Hematopoietic multipotent progenitor cell treated with erythropoietin and hydrocortisone succinate and interleukin-3 and kit ligand, for 4 days (in vitro differentiated cells): ENCODE measurements at places on chromosomes 5 and 9.

DNA sequence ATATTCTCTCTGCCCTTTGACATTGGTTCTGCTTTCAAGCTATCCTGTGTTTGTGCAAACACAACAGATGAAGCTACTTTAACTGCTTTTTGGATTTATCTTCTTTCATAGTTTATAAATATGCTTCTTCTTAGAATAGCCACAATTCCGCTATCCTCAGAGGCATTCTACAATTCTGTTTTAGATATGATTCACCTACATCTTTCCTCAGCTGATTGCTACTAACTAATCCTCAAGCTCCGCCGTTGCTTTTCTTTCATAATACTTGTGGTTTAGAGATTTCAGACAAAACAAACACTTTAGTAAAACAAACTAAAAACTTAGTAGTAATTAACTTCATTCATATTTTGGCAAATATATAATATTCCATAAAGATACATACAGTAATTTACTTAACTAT is 52.5 kb downstream of the ECPAS start:
- peak; percentile 22 for DNase-seq

DNA sequence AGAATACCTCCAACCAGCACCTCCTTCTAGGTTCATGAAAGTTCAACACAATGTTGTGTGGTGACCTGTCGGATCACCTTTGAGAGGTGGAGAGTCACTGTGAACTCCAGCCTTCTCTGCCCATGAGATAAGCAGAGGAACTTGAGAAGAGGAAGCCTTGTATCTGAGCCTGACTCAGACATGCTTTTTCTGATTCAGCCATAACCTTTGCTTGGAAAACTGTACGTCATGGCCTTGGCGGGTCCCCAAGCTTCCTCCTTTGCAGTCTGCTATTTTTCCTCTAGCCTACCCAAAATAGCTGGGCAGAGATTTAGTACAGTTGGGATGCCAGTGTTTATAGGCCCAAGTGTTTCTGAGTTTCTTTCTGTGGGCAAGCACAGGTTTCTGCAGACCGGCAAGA is 274.7 kb downstream of the CETN3 start:
- no peak for DNase-seq

DNA sequence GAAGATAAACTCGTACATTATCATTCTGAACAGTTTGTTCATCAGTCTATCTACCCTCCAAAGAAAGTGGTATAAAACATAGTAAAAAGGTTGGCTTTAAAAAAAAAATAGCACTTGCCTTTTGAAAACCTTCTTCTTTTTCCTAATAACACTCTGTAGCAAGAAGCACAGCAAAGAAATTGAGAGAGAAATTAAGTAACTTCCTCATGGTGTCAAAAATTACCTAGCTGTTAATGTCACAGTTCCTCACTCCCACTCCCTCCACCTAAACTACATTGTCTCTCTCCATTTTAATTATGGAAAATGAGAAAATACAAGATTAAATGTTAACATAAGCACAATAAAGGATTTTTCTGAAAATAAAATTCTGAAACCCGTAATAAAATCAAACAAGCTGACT is 72.2 kb downstream of the CERT1 start:
- DNase-seq = peak; percentile 24

- no peak for DNase-seq
Measured at GRCh38 chr5:117769877-117770276, 1195.3 kb upstream of the SEMA6A start.

GRCh38 chr5:61328791-61329549 is 3.1 kb upstream of the ZSWIM6 start:
- no peak for DNase-seq

GRCh38 chr9:32579706-32580331 is 6.9 kb upstream of the NDUFB6 start:
- DNase-seq = peak; percentile 80

DNA sequence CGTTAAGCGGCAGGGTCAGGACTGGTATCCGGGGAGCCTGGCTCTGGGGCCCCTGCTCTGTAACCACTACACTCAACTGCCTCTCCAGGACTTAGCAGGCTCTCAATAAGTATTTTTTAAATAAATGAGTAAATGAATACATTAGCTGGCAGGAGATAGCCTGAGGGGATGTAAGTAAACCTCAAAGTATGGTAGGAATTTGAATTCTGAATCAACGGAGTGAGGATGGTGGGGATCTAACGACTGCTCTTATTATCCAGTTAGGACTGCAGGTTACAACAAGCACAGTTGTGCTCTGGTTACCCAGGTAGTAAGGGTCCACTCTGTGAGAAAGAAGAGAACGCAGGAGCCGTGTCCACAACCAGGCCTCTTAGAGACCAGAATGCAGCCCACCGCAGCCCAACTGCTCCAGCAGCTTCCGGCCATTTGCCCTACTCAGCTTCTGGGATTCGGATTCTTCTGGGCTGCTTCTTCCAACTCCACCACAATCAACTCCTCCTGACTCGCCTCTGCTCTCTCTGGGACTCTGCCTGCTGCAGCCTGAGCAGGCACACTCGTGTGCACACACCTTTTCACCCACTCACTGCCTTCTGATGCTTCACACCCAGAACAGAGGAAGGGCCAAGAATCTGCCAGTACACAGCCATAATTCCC is 52.6 kb downstream of the MED27 start:
- no peak for DNase-seq

DNA sequence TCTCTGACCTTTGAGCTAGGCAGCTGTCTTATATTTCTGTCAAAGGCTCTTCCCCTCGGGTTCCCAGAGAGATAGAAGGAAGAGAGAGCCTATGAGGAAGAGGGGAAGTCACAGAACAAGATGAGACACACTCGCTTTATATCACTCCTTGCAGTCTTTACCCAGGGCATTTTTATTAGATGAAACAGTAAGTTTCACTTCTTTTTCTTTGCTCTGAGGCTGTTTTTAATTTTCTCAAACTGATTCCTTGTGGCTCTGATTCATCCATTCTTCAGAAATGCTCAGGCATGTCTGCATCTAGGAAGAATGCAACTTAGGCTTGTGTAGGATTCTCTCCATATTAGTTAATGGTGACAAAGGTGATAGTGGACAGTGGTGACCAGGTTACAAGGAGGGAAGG is 132.9 kb upstream of the CHD1 start:
- no peak for DNase-seq

DNA sequence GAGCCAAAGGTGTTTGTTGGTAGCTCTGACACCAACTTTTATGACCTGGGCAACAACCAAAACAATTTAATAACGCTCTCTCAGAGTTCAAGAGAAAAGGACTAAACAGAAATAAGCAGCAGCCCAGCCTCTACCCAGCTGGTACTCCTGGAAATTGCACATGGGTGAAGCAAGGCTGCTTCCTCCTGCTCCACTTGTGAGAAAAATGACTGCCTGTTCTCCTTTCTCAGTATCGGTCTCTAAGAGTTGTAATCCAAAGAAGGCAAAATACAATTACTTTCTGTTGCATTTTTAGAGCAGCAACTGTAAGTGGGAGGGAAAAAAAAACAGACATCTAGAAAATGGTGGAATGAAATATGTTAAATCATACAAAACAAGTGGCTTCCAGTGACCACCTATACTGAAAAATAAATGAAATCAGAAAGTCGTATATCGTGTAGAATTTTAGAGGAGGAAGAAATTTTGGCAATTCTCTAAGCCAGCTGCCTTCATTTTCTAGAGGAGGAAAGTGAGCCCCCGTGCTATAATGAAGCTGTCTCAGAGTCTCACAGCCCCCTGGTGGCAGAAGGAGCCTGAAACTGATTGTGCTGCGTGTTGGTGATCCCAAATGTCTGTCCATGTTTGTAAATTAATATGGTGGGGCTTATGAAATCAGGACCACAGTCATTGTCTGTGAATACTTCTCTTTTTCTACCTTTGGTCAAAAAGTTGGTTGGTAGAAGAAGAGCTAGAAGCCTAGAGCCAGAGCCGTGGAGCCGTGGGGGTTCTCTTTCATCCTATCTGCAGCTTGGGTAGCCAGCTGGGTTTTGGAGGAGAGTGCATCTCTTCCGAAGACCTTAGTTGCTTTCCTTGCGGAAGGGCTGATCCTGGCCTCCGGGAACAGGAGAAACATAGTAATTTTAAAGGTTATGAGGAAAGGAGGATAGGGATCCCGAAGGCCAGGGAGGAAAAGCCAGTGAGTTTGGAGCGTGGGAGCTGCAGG is 139.9 kb downstream of the PIP5K1B start:
- DNase-seq = peak; percentile 82

DNA sequence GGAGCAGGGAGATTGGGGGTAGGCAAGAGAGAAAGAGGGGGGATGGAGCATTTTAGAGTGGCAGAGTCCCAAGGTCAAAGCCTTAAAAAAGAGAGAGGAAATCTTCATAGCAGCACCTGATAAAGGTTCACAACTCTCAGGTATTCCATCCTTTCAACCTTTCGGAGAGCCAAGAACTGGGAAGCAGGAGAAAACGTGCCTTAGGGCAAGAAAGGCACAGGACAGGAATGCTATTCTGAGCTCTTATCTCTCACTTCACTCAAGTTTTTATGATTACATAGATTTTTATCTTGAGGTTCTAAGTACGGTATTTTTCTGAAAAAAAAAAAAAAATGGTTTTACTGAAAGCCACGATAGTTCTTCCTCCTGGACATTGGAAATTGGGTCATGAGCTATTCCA is 34.5 kb upstream of the SMAD5 start:
- no peak for DNase-seq

DNA sequence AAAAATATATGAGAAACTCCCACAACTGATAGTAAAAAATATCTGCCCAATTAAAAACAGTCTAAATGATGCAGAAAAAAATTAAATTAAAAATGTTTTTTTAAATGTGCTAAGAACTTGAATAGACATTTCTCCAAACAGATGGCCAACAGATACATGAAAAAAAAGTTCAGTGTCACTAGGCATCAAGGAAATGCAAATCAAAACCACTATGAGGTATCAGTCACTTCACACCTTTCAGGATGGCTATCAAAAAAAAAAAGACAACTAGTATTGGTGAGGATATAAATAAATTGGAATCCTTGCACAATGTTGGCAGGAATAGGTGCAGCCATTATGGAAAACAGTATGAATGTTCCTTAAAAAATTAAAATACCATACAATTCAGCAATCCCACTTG is 16.6 kb downstream of the ZNF131 start:
- DNase-seq = no peak

GRCh38 chr5:132102101-132102701 is 28.6 kb downstream of the CSF2 start:
- no peak for DNase-seq

- no peak for DNase-seq
Measured at GRCh38 chr5:176670449-176670848, 23.2 kb downstream of the TSPAN17 start.

- no peak for DNase-seq
Measured at GRCh38 chr9:122948313-122948712, 7.5 kb downstream of the RABGAP1 start.

DNA sequence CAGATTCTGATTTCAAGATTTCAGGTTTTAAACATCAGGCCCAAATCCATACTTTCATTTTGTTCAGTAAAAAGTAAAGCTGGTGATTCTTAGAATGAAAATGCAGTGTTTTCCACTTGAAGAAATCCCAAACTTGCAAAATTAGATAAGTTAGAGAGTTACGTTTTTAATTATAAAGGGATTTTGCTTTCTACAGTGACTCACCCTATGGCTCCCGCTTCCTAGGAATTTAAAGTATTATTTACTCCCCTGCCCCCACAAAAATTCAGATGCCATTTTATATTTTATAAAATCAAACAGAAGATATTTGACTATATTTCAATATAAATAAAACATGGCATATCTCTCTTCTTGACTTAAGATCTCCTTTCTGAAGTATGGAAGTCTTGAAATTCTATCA is 402.9 kb downstream of the ZSWIM6 start:
- DNase-seq = no peak

- DNase-seq = no peak
Measured at GRCh38 chr9:77843076-77843870, 188.3 kb downstream of the GNAQ start.

DNA sequence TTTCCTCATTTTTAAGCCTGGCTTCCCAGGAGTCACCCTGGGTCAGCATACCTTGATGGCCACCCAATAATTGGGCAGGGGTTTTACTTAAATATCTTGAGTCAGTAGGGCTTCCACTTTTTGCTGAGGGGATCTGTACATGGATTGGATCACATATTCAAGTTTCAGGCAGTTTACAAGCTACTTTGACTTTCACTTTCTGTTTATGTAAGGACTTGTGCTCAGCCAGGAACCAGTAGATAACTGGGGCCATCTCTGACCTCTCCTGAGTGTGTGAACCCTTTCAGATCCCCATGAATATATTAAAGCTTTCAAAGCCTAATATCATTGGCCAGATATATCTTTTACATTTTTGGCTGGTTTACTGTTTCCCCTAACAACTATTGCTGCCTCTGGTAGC is 45.1 kb downstream of the SLCO6A1 start:
- DNase-seq = no peak

GRCh38 chr5:66704790-66705425 is 108.7 kb downstream of the MAST4 start:
- peak; percentile 53 for DNase-seq

- peak; percentile 13 for DNase-seq
Measured at GRCh38 chr5:109739741-109740728, 50.3 kb downstream of the MAN2A1 start.

- DNase-seq = peak; percentile 73
Measured at GRCh38 chr9:126516936-126517832, 96.5 kb upstream of the LMX1B start.

- no peak for DNase-seq
Measured at GRCh38 chr5:135304352-135305221, 94.4 kb downstream of the MACROH2A1 start.

DNA sequence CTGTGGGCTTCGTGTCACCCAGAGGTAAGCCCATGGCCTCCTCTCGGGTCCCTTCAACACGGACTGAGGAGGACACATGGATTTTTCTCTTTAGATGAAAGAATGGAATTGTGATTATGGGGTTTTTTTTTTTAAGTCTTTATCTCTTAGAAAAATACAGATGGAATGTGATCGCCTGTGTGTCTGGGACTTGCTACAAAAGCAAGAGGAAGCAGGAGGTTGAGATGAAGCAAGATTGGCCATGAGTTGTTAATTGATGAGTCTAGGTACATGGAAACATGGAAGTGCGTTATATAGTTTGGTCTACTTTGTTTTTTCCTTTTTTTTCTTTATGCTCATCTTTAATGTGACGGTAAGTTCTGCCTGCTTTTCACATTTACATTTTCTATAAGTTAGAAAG is 14.6 kb downstream of the USP20 start:
- no peak for DNase-seq

GRCh38 chr5:152185547-152186245 is 219.4 kb downstream of the NMUR2 start:
- DNase-seq = no peak

DNA sequence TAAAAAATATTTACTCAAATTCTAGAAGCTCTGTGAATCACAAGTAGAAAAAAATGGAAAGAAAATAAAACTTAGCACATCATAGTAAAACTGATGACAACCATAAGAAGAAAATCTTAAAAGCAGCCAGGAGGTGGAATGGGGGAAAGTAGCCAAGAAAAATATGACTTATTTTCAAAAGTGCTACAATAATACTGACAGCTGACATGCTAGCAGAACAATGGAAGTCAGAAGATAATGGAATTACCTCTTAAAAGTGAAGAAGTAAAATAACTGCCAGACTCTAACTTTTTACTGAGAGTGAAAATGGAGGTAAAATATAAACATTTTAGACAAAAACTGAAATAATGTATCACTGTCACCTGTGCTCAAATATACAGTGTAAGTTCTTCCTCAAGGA is 532.2 kb upstream of the SGCD start:
- peak; percentile 9 for DNase-seq

- DNase-seq = no peak
Measured at GRCh38 chr5:62690421-62690820, 111.8 kb downstream of the LRRC70 start.

GRCh38 chr5:133241179-133242092 is 189.6 kb downstream of the HSPA4 start:
- DNase-seq = peak; percentile 82

- peak; percentile 24 for DNase-seq
Measured at GRCh38 chr5:83914199-83914598, 193.5 kb upstream of the HAPLN1 start.
